RWPE1 (cell line): ENCODE measurements at places on chromosomes 16 and 17.

DNA sequence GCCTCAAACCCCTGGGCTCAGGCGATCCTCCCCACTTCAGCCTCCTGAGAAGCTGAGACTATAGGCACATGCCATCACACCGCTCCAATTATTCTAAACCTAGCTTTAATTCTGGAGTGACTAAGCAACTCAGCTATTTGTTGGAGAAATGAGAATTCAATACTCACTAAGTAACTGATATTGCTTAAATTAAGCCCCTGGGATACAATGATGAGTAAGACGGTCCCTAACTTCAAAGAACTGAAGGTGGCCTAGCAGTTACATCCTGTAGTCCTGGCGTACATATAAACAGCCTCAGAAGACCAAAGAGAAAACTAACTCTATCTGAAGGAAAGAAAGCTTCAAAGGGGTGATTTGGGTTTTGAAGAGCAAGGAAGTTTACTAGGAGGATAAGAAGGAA lies 25.0 kb downstream of the XPO6 start:
- DNase-seq = no peak

- DNase-seq = no peak
Measured at GRCh38 chr16:28058839-28059589, 4.5 kb downstream of the GSG1L start.

DNA sequence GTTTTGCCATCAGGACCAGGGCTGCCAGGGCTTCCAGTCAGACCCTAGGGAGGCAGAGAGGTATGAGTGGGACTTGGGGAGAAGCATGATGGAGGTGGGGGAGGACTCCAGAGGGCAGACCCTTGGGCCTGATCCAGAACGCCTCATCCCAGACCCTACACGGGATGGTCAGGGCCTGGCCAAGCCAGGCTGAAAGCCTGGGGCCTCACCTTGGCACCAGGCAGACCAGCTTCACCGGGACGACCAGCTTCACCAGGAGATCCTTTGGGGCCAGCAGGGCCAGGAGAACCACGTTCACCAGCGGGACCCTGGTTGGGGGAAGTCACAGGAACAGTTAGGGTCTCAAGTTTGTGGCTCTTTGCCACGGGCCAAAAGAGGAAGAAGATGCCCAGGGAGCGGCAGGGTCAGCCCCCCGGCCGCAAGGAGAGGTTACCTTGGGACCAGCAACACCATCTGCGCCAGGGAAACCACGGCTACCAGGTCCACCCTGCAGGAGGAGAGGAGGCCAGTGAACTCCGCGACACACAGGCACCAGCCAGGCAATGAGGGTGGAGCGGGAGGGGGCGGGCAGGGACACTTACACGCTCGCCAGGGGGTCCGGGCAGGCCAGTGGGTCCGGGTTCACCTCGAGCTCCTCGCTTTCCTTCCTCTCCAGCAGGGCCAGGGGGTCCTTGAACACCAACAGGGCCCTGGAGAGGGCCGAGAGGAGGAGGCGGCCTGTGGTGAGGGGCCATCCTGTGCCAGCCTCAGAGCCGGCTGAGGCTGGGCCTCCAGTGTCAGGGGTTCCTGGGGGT lies 7.1 kb downstream of the COL1A1 start:
- no peak for DNase-seq

- DNase-seq = no peak
Measured at GRCh38 chr16:3413730-3414379, 12.8 kb downstream of the ZNF174 start.

- DNase-seq = peak; percentile 54
Measured at GRCh38 chr17:35540589-35541404, 3.3 kb upstream of the SLFN12L start.

DNA sequence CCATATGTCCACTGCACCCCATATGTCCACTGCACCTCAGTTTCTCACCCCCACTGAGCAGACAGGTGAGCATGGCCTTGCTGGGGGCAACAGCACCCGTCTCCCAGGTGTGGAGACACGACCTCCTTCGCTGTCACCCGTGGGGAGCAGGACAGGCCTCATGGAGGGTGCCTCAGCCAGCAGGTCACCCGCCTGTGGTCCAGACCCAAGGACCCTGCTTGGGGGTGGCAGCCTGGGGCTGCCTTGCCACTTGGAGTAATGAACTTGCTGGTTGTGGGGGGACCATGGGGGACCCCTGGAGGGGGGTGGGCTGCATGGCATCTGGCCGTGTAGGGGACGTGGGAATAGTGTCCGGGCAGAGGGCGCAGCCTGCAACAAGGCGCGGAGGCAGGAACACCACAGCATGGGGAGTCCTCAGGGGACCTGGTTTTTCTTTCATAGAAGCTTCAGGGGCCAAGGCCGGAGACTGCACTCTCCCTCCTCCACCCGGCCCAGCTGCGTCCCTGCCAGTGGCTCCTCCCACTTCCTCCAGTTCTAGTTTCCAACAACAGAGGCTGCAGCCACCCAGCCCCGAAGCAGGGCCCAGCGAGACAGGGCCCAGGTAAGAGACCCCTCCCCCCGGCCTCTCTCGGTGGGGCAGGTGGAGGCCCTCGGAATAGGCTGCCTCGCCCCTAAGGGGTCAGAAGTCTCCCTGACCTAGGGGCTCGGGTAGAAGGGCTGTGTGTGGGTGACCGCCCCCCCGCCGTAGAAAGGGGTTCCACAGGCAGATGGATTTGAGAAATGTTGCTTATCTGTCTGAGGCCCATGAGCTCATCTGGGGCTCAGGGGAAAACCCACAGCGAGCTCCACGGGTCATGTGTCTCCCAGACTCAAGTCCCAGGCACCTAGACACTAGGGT lies at the start of gene NHLRC4:
TSS of gene NHLRC4 (plus strand) at position 531 of the 898 bp plus-strand sequence. CDS start 1,043 bp downstream, outside the sequence.
- DNase-seq = peak; percentile 32

GRCh38 chr16:11180489-11180888 lies 75.5 kb downstream of the SOCS1 start:
- no peak for DNase-seq

DNA sequence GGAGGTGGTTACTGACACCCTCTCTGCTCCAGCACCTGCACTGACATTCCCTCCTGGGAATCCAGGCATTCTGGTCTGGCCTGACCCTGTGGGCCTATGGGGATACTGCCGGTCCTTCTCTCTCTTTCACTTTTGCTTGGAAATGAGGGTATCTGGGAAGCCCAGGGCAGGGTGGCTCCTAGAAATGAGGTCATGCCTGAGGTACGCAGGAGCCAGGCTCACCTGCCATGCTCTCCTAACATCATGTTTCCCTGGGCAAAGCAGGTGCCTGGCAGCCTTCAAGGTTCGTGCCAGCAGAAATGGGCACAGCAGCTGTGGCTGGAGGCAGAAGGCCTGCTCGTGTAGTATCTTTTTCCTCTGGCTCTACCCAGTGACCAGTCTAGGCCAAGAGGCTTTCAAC lies 3.3 kb downstream of the ITGA3 start:
- no peak for DNase-seq

GRCh38 chr17:80783971-80784370 lies 207.7 kb upstream of the CHMP6 start:
- DNase-seq = no peak

- no peak for DNase-seq
Measured at GRCh38 chr16:84537491-84538151, 33.2 kb upstream of the MEAK7 start.

- no peak for DNase-seq
Measured at GRCh38 chr17:76747716-76748363, 9.9 kb downstream of the MFSD11 start.

DNA sequence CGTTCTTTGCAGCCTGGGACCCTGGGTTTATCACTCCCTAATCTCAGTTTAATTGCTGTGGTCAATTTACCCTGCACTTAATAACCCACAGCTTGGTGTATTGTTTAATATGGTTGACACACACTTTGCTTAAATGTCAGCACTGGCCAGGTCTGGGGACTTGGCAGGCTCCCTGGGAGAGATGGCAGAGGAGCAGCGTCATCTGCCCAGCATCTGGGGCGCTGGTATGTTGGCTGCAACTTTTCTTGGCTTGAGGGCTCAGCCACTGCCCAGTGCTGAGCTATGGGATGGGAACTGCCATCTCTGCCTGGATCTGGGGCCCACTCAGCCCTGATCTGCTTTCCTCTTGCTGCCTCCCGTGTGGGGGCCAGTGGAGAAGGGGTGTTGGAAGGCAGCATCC lies 115.7 kb upstream of the IRX3 start:
- no peak for DNase-seq

GRCh38 chr16:57601801-57602478 lies 26.5 kb upstream of the ADGRG1 start:
- no peak for DNase-seq

DNA sequence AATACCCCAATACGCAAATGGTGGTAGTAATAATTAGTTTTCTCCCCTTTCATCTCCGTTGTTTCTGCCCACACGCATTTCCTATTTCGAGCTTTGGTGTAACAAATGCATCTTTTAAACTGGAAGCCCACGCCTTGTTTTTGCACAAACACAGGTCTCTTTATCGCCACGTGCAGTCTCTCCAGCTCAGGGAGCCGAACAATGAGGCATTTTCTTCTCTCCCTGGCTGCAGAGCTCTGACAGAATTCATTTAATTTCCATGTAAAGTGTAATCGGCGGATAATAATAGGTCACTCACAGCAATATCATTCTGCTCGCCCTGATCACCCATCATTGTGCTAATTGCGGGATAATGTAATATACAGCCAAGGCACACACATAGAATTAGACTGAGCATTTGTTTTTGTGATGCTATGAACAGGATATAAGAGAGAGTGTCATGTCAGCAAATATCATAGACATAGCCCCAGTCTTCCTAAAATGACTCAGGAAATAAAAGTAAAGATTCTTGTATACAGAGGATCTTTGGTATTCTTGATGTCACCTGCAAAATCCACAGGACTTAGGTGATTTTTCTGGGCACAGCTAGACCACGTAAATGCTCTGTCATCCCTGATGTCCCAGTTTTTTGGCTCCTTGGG lies 452.6 kb upstream of the CDH11 start:
- DNase-seq = no peak

DNA sequence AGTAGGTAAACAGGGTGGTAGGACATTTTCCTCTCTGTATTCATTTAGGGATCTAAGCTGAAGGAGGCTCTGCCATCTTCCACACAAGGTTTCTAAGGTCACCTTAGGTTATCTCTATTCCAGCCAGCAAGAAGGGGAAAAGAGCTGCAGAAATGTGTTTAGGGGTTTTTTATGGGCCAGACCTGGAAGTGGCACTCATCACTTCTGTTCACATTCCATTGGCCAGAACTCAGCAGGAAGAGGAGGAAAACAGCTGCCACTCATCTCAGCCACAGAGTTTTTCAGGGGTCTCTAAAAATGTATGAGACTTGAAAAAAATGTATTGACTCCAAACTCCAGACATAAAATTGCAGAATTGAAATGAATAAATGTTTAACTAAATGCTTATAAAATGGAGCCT lies 65.8 kb downstream of the FTO start:
- no peak for DNase-seq

DNA sequence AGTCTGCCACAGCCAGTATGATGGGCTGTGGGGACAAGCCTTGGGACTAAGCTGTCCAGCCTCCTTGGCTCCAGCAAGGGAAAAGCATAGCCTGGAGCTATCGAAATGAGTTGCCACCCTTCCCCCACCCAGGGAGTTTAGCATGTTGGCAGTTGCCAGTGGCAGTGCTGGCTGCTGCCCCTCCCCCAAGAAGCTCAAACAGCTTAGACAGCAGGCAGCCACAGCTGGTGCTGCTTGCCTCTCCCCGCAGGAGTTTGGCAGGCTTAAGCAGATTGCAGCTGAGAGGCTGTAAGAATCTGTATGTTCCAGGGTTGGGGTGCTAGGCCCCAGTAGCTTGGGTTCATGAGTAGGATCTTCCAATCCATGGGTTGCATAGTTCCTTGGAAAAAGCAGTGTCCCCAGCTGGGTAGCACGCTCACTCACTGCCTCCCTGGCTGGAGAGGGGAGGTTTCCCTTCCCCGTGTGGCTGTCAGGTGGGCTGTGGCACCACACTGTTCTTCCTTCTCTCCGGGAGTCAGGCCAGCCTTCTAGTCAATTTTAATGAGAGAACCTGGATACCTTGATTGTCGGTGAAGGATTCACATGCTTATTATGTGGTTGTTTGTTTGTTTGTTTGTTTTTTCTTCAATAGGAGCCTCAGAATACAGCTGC lies 506.1 kb downstream of the CDH11 start:
- no peak for DNase-seq

DNA sequence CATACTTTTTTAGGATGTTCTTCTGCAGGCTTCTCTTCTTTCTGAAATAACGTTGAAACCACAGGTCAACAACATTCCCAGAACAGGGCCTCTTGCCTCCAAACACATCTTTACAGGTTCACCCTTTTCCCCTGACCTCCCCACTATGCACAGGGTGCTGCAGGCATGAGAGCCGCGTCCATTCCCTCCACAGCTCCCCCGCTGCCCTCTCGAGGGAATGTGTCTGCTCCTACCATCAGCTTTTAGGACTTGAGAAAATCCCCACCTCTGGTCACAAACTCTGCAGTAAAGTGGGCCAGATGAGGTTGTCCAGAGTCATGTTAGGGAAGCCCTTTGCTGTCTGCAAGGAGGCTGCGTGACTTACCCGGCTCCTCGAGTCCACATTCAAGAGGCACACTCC lies 30.5 kb downstream of the DUSP14 start:
- no peak for DNase-seq

DNA sequence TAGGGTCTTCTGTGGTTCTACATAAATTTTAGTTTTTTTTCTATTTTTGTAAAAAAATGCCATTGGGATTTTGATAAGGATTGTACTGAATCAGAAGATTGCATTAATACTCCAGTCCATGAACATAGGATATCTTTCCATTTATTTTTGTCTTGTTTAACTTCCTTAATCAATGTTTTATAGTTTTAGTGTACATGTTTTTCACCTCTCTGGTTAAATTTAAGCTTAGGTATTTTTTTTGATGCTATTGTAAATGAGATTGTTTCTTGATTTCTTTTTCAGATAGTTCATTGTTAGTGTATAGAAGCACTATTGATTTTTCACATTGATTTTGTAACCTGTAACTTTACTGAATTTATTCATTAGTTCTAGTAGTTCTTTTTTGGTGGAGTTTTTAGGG lies 35.4 kb downstream of the ITGAM start:
- no peak for DNase-seq

- no peak for DNase-seq
Measured at GRCh38 chr17:17892009-17892408, 55.2 kb upstream of the SREBF1 start.

GRCh38 chr16:81394966-81395655 lies 49.5 kb upstream of the CMIP start:
- DNase-seq = no peak
